ENCODE measurements at places on chromosomes 5 and 9.
A peak's percentile ranks its signal among the peaks of the same experiment; 100 is the strongest.

GRCh38 chr5:59487772-59488729, 405.5 kb downstream of the PDE4D start:
- no peak for DNase-seq

- no peak for DNase-seq
Observed at GRCh38 chr9:137694962-137695875, 76.4 kb downstream of the EHMT1 start.

DNA sequence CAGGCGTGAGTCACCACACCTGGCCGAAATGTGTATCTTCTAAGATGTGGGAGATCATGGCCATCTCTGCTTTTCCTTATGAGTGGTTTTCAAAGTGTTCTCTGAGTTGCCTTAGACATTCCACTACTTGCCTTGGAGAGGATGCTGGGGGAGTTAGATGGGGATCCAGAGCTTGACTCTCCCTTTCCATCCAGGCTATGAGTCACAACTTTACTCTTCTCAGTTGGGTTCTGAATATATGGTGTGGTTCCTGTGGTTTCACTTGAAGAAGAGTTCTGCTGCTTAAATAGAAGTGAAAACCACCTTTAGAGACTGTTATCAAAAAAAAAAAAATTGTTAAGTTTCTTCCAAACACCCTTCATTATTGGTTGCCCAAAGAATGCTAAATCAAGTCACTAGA, 217.6 kb downstream of the ZNF608 start:
- DNase-seq, result no peak

- DNase-seq, result peak; percentile 27
Observed at GRCh38 chr9:98929071-98929470, 14.6 kb upstream of the COL15A1 start.

GRCh38 chr9:2677915-2678889, 39.1 kb upstream of the KCNV2 start:
- no peak for DNase-seq

GRCh38 chr9:135676891-135677290, 13.8 kb downstream of the LCN9 start:
- DNase-seq, result no peak

GRCh38 chr5:44454002-44454401, 64.8 kb upstream of the FGF10 start:
- no peak for DNase-seq
